CD4-positive, CD25-positive, alpha-beta regulatory T cell (primary cell): ENCODE measurements at places on chromosomes 5 and 9.

GRCh38 chr9:136093995-136094881 is 851 bp downstream of the NACC2 start:
- DNase-seq, result peak; percentile 50
- no peaks in the 10 kb centered on the region for H3K27me3 ChIP-seq
- H3K36me3 ChIP-seq, result no peaks in the 10 kb centered on the region
- H3K4me1 ChIP-seq, result peaks cover 26% of the 10 kb centered on the region
- H3K4me3 ChIP-seq, result no peak overlapping the region
- peak overlapping the region; percentile 51 for H3K27ac ChIP-seq

DNA sequence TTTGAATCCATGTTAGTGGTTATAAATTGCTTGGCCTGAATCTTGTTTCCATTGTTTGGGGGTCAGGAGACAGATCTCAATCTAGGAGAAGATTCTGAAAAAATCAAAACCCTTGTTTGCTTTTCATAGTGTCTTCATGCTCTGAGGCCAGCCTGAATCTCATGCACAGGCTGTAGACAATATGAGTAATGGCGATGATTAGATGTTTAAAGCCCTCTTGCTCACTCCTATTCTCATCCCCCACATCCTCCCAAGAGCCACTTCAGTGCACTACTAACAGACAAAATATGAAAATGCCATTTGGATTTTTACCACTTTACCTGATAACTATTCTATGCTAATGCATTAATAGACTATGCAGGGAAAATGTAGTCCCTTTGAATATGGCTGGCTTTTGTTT is 129.4 kb downstream of the NUDT12 start:
- no peaks in the 10 kb centered on the region for H3K4me1 ChIP-seq
- no peak overlapping the region for H3K4me3 ChIP-seq
- no peaks in the 10 kb centered on the region for H3K27me3 ChIP-seq
- no peaks in the 10 kb centered on the region for H3K36me3 ChIP-seq
- H3K27ac ChIP-seq, result no peak overlapping the region

DNA sequence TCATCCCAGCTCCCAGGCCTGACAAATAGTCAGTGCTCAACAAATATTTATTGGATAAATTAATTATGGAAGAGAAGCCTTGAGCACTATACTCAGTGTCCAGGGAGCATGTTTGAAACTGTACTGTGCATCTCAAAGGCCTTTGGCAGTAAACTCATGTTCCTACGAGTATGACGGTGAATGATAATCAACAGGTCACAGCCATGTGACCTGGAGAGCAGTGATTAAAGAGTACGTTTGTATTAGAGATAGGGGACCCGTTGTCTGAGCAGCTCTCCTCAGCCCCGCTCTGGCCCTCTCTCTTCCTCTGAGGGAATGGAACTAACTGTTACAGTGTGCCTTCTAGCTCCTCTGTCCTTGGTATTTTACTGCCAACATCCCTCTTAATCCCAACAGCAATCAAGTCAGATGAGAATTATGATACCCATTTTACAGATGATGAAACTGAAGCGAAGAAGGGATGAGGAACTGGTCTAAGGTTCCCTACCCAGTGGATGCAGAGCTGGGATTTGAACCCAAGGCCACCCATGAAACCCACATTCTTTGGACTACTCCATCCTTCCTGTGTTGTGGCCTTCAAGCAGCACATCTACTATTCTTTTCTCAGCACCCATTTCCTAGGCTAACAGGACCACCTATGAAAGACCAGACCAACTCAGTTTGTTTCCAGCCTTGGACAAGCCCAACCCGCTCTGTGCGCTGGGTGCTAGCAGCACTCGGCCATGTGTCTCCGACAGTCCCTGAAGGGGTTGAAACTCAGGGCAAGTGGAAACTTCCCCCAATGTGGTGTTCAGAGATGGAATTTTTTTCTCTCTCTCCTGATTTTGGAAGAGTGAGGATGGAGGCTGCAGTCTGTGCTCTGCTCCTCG is 34.9 kb downstream of the SPRY4 start:
- H3K27ac ChIP-seq, result no peak overlapping the region
- DNase-seq, result no peak
- H3K4me3 ChIP-seq, result no peak overlapping the region
- no peaks in the 10 kb centered on the region for H3K27me3 ChIP-seq
- H3K4me1 ChIP-seq, result no peaks in the 10 kb centered on the region
- no peaks in the 10 kb centered on the region for H3K36me3 ChIP-seq

DNA sequence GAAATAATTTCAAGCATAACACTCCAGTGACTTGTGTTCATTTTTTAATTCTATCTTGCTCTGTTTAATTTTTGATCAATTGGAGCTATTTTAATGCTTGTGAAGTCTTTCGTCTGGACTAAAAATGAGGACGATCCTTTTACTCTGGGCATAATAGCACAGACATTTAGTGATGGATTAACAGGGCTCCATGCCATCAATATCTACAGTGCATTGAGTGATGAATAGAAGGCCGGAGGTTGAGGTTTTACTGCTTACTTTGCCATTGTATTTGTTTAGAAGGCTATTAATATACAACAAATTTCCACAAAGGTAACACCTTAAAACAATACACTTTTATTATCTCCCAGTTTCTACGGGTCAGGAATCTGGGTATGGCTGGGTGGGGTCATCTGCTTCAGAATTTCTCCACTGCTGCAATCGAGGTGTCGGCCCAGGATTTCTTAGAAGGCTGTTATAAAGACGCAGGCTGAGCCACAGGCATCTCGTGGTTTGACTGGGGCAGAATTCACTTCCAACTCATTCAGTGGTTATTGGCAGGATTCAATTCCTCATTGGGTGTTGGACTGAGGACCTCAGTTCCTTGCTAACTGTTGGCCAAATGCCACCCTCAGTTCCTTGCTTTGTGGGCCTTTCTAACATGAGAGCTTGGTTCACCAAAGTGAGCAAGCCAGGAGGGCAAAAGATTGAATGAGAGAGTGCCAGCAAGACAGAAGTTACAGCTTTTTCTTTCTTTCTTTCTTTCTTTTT is 265.4 kb upstream of the VLDLR start:
- no peak for DNase-seq
- no peaks in the 10 kb centered on the region for H3K36me3 ChIP-seq
- H3K27me3 ChIP-seq, result peaks cover 2% of the 10 kb centered on the region
- H3K27ac ChIP-seq, result no peak overlapping the region
- no peaks in the 10 kb centered on the region for H3K4me1 ChIP-seq

- H3K4me3 ChIP-seq, result no peak overlapping the region
- no peaks in the 10 kb centered on the region for H3K36me3 ChIP-seq
- no peaks in the 10 kb centered on the region for H3K4me1 ChIP-seq
- no peak overlapping the region for H3K27ac ChIP-seq
These were observed 46.6 kb downstream of the ANGPTL2 start for GRCh38 chr9:127075624-127076372.

DNA sequence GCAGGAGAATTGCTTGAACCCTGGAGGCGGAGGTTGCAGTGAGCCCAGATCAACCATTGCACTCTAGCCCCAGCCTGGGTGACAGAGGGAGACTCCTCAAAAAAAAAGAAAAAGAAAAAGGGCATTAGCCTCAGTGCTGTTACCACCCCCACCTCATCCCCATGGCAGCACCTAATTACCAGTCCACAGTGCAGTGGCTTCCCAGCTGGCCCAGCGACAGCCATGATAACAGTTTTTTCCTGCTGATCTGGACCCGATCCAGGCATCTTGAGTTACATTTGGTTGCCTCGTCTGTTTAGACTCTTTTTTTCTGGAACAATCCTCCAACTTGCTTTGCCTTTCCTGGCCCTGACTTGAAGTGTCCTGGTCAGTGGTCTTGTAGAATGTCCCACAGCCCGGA is 24.4 kb downstream of the NCS1 start:
- H3K27ac ChIP-seq, result no peak overlapping the region
- H3K36me3 ChIP-seq, result no peaks in the 10 kb centered on the region
- no peaks in the 10 kb centered on the region for H3K4me1 ChIP-seq
- H3K4me3 ChIP-seq, result no peak overlapping the region
- DNase-seq, result no peak

DNA sequence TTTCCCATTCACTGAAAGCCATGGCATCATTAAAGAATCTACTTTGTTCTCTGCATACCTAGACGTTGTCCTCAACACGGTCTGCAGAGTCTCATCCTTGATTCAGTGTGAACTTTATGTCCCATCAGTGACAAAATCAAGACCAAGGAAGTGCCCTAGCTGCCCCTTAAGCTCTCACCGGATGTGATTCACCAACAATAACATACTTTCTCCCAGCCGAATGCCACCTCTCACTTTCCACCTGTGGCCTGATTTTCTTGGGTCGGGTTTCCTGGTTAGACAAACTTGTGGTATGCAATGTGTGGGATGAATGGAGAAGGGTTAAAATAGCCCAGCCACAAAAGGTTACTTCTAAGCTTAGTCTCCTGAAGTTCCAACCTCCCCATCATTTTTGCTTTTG is 145.3 kb upstream of the PAPPA start:
- no peaks in the 10 kb centered on the region for H3K27me3 ChIP-seq
- H3K36me3 ChIP-seq, result no peaks in the 10 kb centered on the region
- DNase-seq, result no peak
- no peak overlapping the region for H3K4me3 ChIP-seq
